Chondrocyte (in vitro differentiated cells): ENCODE measurements at places on chromosomes 16 and 17. TPM values are rescaled to one million over a fixed set of nuclear protein-coding genes. Genes with fewer than 3 reads are reported as not detected.

Gene NOB1
- 23.9 to 25.7 TPM (median 25.3 TPM) in 3 replicates for total RNA-seq

Gene CEP112
- 13.5 to 21.8 TPM (median 16.6 TPM) in 3 replicates for total RNA-seq

Gene ACOX1
- 50.2 to 63.3 TPM (median 52.3 TPM) in 3 replicates for total RNA-seq

Gene CEP295NL
- total RNA-seq = 0.67 to 2.3 TPM (median 1.3 TPM) in 3 replicates

Gene TBC1D3E
- total RNA-seq = not detected in 3 replicates

Gene ITGA2B
- total RNA-seq = 1.7 to 2.2 TPM (median 2.0 TPM) in 3 replicates

Gene CBLN1
- total RNA-seq = not detected in 3 replicates

GRCh38 chr17:68197091-68197996 lies 50.5 kb upstream of the AMZ2 start:
- H3K27ac ChIP-seq = no peak overlapping the region
- peaks cover 22% of the 10 kb centered on the region for H3K4me1 ChIP-seq
- H3K4me3 ChIP-seq = peak overlapping the region; percentile 60
- peaks cover 48% of the 10 kb centered on the region for H3K27me3 ChIP-seq
- H3K36me3 ChIP-seq = no peaks in the 10 kb centered on the region

DNA sequence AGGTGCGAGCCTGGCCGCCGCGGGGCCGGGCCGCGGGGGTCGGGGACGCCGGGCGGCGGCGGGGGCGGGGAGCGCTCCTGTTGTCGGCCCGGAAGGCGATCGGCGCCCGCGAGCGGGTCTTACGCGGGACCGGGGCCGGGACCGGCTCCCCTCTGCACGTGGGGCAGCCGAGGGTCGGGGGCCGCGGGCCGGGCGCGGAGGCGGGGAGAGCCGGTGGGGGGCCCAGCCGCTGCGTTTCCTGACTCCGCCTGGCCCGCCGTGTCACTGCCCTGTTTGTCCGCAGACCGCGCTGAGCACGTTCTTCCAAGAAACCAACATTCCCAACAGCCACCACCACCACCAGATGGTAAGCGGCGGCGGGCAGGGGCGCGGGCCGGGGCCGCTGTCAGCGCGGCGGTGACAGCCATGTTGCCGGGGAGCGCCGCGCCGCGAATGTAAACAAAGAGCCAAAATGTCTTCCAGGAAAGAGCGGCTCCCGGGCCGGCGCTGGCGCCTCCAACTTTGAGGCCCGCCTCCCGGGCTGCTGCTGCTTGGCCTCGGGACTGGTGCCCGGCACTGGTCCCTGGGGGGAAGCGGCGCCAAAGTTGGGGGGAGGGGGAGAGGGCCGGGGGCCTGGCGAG lies 586 bp downstream of the UBALD2 start:
- DNase-seq = no peak
- peak overlapping the region; percentile 74 for H3K27ac ChIP-seq
- H3K36me3 ChIP-seq = no peaks in the 10 kb centered on the region

GRCh38 chr16:10156099-10156498 lies 26.1 kb downstream of the GRIN2A start:
- H3K4me1 ChIP-seq = no peaks in the 10 kb centered on the region
- H3K27ac ChIP-seq = no peak overlapping the region
- no peak overlapping the region for H3K4me3 ChIP-seq
- no peak for DNase-seq

- H3K27me3 ChIP-seq = no peaks in the 10 kb centered on the region
- H3K4me1 ChIP-seq = peaks cover 4% of the 10 kb centered on the region
- peaks cover 30% of the 10 kb centered on the region for H3K36me3 ChIP-seq
- no peak overlapping the region for H3K27ac ChIP-seq
- DNase-seq = no peak
Observed at GRCh38 chr16:19639986-19640421, 78.0 kb downstream of the KNOP1 start.

- H3K27me3 ChIP-seq = no peaks in the 10 kb centered on the region
- peaks cover 1% of the 10 kb centered on the region for H3K36me3 ChIP-seq
- H3K27ac ChIP-seq = no peak overlapping the region
- H3K4me3 ChIP-seq = no peak overlapping the region
- DNase-seq = no peak
- H3K4me1 ChIP-seq = no peaks in the 10 kb centered on the region
Observed at GRCh38 chr17:22671110-22671509, 978.8 kb downstream of the KCNJ18 start.

- H3K4me1 ChIP-seq = peaks cover 39% of the 10 kb centered on the region
- H3K27me3 ChIP-seq = no peaks in the 10 kb centered on the region
- H3K36me3 ChIP-seq = peaks cover 16% of the 10 kb centered on the region
- DNase-seq = peak; percentile 77
- peak overlapping the region; percentile 98 for H3K27ac ChIP-seq
- H3K4me3 ChIP-seq = peak overlapping the region; percentile 46
Observed at GRCh38 chr16:920051-920681, 50.6 kb downstream of the LMF1 start.

- H3K4me3 ChIP-seq = no peak overlapping the region
- DNase-seq = peak; percentile 38
- H3K27me3 ChIP-seq = no peaks in the 10 kb centered on the region
- no peak overlapping the region for H3K27ac ChIP-seq
- no peaks in the 10 kb centered on the region for H3K36me3 ChIP-seq
Observed at GRCh38 chr16:11805556-11805955, 8.5 kb upstream of the ZC3H7A start.

GRCh38 chr16:1781254-1781653 lies 1.1 kb downstream of the SPSB3 start:
- H3K4me1 ChIP-seq = peaks cover 26% of the 10 kb centered on the region
- peaks cover 3% of the 10 kb centered on the region for H3K36me3 ChIP-seq
- H3K4me3 ChIP-seq = peak overlapping the region; percentile 90
- no peak for DNase-seq
- H3K27ac ChIP-seq = peak overlapping the region; percentile 94

- peaks cover 6% of the 10 kb centered on the region for H3K36me3 ChIP-seq
- no peaks in the 10 kb centered on the region for H3K27me3 ChIP-seq
- peak; percentile 22 for DNase-seq
- no peak overlapping the region for H3K4me3 ChIP-seq
- H3K4me1 ChIP-seq = peaks cover 21% of the 10 kb centered on the region
Observed at GRCh38 chr16:2432286-2432685, 3.0 kb downstream of the CCNF start.

- H3K4me1 ChIP-seq = no peaks in the 10 kb centered on the region
- H3K4me3 ChIP-seq = no peak overlapping the region
- no peak for DNase-seq
- H3K27me3 ChIP-seq = no peaks in the 10 kb centered on the region
Observed at GRCh38 chr17:75731716-75732498, 10.6 kb downstream of the ITGB4 start.

DNA sequence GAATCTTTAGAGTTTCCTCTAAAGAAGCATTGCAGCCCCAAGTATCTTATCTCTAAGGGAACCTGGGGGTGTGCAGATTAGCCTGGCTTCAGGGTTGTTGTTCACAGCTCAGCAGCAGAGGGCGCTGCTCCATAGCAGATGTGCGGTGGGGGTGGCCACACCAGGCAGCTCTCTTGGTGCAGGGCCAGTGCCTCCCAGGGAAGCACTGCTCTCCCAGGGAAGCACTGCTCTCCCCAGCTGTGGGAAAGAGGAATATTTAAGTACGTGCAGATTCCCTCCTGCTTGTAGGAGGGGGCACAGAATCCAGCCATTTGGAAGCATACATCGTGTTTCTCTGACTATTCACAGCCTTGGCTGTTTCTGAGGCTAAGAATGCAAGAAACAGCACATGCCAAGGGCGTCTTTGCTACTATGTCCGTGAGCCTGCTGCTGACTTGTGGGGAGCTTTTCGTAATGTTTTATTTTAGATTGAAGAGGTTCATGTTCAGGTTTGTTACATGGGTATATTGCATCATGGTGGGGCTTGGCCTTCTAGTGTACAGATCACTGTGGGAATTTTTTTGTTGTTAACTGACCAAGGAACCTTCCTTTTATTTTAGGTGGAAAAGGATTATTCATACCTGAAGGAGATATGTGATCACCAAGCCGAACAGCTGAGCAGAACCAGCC lies 217.8 kb downstream of the SPECC1 start:
- H3K27ac ChIP-seq = peak overlapping the region; percentile 88
- H3K4me3 ChIP-seq = peak overlapping the region; percentile 28
- no peak for DNase-seq
- no peaks in the 10 kb centered on the region for H3K27me3 ChIP-seq

DNA sequence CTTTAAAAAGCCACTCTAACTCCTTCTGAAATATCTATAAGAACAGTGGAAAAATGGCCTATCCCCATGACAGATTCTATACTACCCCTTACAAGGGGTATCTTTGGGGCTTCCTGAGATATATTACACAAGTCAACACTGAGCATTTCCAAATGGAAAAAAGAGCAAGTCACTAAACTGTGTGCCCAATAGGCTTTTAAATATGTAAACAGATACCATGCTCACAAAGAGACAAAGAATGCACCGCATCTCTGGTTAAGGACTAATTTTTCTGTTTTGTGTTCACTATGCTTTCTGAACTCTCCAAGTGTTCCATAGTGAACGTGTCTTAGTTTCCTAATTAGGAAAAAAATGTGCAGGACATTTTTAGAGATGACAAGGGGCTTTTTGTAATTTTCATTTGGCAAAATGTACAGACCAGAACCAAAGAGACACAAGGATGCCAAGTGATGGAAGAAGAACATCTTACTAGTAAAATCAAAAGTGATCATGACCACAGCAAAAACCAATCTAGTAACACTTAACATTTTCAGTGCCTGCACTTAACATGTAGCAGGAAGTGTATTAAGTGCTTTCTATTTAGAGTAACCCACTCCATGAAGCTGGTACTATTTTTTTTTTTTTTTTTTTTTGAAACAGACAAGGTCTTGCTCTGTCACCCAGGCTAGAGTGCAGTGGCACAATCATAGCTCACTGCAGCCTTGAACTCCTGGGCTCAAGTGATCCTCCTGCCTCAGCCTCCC lies 21.5 kb downstream of the MYH11 start:
- H3K4me1 ChIP-seq = peaks cover 5% of the 10 kb centered on the region
- peaks cover 4% of the 10 kb centered on the region for H3K27me3 ChIP-seq

DNA sequence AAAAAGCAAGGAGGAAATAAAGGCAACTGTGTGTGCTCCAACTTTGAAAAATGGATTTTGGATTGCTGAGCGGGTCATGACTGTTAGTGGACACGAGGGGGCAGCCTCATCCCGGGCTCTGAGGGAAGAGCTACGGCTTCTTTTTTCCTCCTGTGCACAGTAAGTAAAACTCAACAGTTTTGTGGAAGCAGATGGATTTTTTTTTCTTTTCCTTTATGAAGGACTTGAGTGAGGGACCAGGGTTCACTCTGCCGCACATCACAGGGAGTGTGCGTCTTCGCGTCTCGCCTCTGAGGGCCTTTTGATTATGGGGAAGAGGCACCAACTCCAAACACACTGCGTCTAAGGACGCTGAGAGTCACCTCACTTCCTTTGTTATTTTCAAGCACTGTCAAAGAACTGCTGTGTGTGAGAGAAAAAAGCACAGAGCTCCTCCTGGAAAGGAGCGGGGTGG lies 80.3 kb upstream of the GOT2 start:
- H3K4me3 ChIP-seq = peak overlapping the region; percentile 70
- H3K27ac ChIP-seq = peak overlapping the region; percentile 45
- H3K4me1 ChIP-seq = peaks cover 6% of the 10 kb centered on the region
- DNase-seq = no peak
- H3K36me3 ChIP-seq = no peaks in the 10 kb centered on the region
- peaks cover 16% of the 10 kb centered on the region for H3K27me3 ChIP-seq

DNA sequence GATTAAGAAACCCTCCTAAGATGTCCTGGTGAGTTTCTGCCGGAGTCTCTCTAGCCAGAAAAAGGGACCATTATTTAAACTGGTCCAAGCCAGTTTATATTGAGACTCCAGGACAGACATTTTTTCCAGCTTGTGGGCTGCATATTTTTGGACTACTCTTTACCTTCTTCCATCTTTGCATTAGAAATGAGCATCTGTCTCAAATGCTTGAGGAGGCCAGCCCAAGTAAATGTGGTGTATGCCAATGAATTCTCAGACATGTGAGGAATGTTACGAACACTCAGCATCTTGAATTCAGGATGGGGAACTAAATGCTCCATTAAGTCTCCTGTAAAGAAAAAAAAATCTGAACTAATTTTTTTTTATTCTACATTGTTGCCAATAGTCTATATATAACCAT lies 18.4 kb downstream of the TUBD1 start:
- peaks cover 7% of the 10 kb centered on the region for H3K4me1 ChIP-seq
- H3K27me3 ChIP-seq = no peaks in the 10 kb centered on the region
- H3K4me3 ChIP-seq = no peak overlapping the region
- peaks cover 5% of the 10 kb centered on the region for H3K36me3 ChIP-seq

DNA sequence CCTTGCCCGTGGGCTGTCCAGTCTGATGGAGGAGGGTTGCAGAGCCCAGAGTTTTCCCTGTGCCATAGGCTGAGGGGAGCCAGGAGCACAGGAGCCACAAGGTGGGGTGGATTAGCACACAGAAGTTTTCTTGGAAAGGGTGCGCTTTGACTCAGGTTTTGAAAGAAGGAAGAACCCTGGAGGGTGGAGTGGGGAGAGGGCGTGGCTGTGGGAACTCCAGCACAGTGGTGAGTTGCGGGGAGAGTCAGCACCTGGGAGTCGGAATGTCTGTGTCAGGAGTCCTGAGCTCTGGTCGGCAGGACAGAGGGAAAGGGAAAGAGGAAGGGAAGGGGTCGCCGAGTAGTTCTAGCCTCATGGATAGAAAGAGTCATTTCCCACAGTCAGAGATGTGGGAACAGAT lies 8.9 kb upstream of the KRT14 start:
- peaks cover 4% of the 10 kb centered on the region for H3K36me3 ChIP-seq
- H3K27ac ChIP-seq = no peak overlapping the region
- no peaks in the 10 kb centered on the region for H3K4me1 ChIP-seq
- no peak overlapping the region for H3K4me3 ChIP-seq

- no peak overlapping the region for H3K4me3 ChIP-seq
- no peak overlapping the region for H3K27ac ChIP-seq
- DNase-seq = no peak
- peaks cover 23% of the 10 kb centered on the region for H3K4me1 ChIP-seq
- no peaks in the 10 kb centered on the region for H3K27me3 ChIP-seq
- peaks cover 13% of the 10 kb centered on the region for H3K36me3 ChIP-seq
Observed at GRCh38 chr16:11893571-11893970, 22.2 kb downstream of the GSPT1 start.

GRCh38 chr17:51677875-51678274 lies 417.5 kb downstream of the UTP18 start:
- no peaks in the 10 kb centered on the region for H3K4me1 ChIP-seq
- H3K36me3 ChIP-seq = no peaks in the 10 kb centered on the region
- H3K27me3 ChIP-seq = no peaks in the 10 kb centered on the region

DNA sequence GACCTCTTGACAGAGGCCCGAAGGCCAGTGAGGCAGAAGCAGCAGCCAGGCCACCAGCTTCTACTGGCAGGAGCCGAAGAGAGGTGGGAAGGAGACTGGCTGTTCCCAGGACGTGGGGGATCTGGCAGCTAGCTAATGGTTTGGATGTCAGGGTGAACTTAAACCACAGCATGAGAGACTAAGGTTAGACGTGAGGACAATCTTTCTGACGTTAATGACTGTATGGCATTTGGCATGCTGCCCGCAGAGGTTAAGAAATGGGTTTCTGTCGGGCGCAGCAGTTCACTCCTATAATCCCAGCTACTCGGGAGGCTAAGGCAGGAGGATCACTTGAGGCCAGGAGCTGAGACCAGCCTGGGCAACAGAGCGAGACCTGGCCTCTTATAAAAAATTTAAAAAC lies 6.3 kb upstream of the KRT13 start:
- H3K4me3 ChIP-seq = no peak overlapping the region
- H3K36me3 ChIP-seq = no peaks in the 10 kb centered on the region
- no peaks in the 10 kb centered on the region for H3K4me1 ChIP-seq
- no peak overlapping the region for H3K27ac ChIP-seq
- peaks cover 11% of the 10 kb centered on the region for H3K27me3 ChIP-seq

DNA sequence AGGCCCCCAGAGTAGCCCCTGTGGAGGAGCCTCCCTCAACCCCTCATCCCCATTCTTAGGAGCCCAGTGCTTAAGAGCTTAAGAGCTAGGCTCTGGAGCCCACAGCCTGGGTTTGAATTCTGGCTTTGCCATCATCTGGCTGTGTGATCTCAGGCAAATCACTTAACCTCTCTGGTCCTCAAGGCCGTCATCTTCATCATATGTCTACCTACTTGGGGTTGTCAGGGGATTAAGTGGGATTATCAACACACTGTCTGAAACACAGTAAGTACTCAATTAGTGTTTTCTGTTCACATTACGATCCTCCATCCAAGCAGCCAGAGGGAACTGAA lies 4.8 kb downstream of the SREBF1 start:
- H3K4me3 ChIP-seq = no peak overlapping the region
- DNase-seq = no peak
- H3K27ac ChIP-seq = no peak overlapping the region
- no peaks in the 10 kb centered on the region for H3K27me3 ChIP-seq
- H3K4me1 ChIP-seq = peaks cover 19% of the 10 kb centered on the region
